ENCODE measurements at places on chromosomes 5 and 9.

- no peak for DNase-seq
Observed at GRCh38 chr5:133904641-133905040, 63.8 kb downstream of the C5orf15 start.

DNA sequence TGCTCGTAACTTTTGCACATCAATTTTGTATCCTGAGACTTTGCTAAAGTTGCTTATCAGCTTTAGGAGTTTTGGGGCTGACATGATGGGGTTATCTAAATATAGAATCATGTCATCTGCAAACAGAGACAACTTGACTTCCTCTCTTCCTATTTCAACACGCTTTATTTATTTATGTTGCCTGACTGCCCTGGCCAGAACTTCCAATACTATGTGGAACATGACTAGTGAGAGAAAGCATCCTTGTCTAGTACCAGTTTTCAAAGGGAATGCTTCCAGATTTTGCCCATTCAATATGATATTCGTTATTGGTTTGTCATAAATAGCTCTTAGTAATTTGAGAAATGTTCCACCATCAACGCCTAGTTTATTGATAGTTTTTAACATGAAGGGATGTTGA lies 65.4 kb upstream of the CDH12 start:
- no peak for DNase-seq

- DNase-seq, result no peak
Observed at GRCh38 chr5:92421942-92422341, 1038.8 kb upstream of the ARRDC3 start.

- no peak for DNase-seq
Observed at GRCh38 chr9:96129747-96130146, 172.2 kb downstream of the HSD17B3 start.

DNA sequence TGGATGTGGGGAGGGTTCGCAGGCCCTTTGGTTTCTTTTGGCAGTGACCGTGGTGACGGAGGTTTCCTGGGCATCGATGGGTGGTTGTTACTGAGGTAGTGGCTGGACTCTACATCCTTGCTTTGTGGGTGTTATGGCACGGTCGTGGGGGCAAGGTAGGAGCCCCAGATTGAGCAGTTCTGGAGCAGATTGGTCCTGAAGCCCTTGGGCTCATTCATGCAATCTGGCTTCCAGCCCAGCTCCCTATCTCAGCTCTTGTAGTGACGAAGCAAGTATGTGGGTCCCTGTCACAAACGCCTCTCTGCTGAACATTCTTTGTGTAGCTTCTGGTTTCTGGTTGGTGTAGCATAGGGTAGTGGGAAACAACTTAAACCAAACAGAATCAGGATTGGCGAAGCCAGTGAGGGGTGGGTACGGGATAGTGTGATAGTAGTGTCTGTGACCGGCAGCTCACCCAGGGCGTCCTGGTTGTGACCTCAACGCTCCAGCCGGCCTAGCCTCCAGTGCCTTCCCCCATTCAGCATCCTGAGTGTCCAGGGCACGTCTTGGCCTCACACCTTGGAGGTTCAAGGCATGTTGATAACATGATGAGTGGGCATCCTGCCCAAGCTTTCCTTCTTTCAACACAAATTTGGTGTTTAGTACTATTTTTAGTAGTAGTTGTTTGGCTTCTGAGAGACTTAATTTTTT lies 2.9 kb downstream of the NDUFS6 start:
- DNase-seq, result no peak

DNA sequence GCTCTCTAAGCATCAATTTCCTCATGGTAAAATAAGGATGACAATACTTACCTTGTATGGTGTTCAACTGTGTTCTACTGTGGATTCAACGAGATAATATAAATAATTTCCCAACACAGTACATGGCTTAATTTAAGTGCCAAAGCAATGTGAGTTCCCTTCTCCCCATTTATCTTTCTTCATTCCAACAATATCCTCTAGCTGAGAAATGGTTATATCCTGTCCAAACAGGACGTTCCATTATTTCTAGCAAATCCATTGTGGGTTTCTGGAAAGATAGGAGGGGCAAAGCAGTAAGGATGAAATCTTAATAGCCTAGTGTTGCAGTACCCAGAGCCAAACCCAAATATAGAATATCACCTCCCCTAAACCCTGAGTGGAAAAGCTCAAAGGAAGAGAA lies 22.0 kb downstream of the ABCA1 start:
- no peak for DNase-seq

GRCh38 chr5:157400741-157401495 lies 59.1 kb upstream of the NIPAL4 start:
- DNase-seq, result no peak

DNA sequence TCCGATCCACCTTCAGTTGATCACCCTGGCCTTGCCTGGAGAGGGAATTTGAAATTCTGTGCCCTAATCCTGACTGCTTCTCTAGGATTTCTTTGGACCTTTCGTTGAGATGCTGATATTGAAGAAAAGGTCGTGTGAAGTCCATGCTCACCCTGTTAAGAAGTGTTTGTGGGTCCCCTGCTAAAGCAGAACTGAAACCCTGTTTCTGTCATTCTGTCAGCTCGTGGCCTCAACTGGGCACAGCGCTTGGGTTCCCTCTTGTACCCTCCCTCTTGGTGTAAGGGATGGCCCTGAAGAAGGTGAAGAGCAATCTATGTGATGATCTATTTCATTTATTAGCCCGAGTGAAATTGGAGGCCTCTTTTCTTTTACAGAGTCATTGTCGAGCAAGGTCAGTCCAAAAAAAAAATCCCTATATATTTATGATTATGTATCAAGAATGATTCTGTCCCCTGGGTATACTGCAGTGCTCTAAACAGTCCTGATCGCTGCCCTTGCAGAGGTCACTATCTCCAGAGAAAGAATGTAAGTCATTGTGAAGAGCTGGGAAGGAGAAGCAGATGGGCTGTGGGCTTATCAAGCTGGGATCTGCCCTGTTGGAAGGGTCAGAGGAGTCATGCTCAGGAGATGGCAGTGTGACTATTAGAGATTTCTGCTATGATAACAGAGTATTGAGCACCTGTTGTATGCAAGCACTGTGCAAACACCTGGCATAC lies 56.1 kb downstream of the WWC1 start:
- DNase-seq, result no peak

- no peak for DNase-seq
Observed at GRCh38 chr5:18807256-18808149, 1173.2 kb downstream of the TAF11L14 start.

DNA sequence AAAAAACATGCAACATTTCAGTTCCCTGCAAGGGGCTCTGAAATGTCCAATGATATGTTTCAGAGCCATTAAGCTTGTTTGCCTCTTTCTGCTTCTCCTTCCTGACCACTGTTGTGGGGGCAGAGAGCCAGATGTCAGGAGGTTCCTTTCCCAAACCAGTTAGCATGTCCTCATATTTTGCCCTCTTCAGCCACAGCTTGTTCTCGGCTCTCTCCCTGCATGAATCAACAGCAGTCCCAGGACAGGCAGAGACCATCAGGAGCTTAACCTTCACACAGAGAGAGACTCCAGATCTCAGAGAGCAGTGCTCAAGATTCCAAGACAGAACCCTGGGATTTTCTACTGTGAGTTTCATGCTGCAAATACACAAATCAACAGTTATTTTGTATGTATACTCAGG lies 218.5 kb downstream of the COMMD10 start:
- no peak for DNase-seq

- DNase-seq, result no peak
Observed at GRCh38 chr9:124664143-124664542, 107.0 kb downstream of the NR6A1 start.

GRCh38 chr9:70130266-70130665 lies 86.6 kb downstream of the MAMDC2 start:
- DNase-seq, result no peak

- no peak for DNase-seq
Observed at GRCh38 chr5:10762776-10763500, 1.9 kb upstream of the DAP start.

GRCh38 chr9:2700398-2700797 lies 16.9 kb upstream of the KCNV2 start:
- DNase-seq, result no peak

DNA sequence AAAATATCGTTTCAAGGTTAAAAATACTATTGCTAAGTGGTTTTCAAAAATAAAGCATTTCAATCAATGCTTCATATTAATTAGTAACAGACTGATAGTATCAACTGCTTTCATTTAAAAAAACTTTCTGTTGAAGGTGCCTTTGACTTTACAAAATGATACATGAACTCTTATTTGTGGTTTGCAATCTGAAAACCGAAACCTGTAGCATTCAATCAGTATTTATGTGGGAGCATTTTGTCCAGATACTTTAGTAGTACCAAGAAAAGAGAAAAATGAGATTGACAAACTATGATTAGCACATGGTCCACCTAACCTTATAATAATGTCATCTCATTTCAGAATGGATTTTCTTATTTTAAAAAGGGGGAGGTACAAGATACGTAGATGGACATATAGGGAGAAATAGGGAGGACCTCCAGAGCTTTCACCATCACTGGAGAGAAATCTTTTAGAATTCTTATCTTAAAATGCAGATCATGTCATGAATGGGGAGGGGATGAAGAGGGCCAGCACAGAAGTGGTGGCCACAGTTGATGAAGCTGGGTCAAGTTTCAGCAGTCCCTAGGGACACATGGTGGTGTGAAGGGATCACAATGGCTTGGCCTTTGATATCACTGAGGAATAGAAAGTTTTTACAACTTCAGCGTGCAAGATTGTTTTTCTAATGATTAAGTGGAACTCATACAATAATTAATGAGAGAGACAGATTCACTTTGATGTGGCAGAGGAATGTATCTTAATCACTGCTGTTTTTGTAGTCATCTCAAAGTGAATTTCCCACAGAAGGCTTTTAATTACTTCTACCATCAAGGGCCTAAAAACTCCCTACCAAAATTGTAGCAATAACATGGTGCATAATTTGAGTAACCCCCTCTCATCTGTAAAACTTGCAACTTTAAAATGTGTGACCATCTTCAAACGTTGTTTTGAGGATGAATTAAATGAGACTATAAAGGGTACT lies 322.3 kb upstream of the EDIL3 start:
- DNase-seq, result no peak

Measured in activated CD8-positive, alpha-beta memory T cell treated with anti-CD3 and anti-CD28 coated beads for 1 hour (primary cell).